NB4 (cell line): ENCODE measurements at places on chromosomes 4 and X.
A peak's percentile ranks its signal among the peaks of the same experiment; 100 is the strongest.

DNA sequence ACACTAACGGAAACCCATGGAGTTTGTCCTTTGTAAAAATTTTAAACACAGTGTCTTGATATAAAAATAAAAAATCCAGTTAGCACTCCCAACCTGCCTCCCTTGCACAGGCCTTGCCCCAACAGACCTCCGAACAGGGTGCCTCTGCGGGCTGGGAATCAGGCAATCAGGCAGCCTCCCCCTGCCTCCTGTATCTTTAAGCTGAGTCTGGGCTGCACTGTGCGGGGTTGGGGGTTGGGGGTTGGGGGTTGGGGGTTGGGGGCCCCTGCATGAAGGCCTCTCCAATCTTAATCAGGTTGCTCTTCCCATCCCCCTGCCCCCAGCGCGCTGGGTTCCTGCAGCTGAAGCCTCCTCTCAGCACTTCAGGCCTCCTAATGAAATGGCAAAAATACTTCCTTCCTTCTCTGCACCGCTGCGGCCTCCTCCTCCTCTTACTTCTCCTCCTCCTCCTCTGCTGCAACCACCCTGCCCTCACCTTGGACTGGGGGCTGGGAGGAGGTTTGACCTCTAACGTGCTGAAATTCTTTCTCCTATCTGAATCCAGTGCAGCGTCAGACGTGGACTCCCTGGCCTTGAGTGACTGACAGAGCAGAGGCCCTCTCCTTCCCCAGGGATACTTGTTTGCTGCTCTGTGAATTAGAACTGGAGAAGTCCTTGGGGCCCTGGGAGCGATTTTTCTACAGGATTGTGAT, 26.6 kb downstream of the NLGN3 start:
- peak; percentile 91 for DNase-seq

DNA sequence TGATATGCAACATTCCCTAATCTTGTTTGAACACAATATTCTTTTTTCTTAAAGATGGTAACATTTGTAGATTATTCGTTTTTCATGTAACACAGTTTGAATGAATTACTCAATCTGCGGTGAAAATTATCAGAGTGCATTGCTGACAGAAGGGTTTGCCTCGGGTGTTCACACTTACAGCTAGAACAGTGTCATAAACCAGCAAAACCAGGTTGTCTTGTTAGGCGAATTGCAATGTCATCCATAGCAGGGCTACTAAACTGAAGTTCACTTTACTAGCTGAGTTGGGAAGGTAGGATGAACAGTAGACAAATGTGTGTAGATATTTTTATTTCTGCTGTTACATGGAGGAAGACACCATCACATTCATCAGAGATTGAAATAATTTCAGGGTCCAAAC, 98.9 kb downstream of the SLC39A8 start:
- no peak for DNase-seq

DNA sequence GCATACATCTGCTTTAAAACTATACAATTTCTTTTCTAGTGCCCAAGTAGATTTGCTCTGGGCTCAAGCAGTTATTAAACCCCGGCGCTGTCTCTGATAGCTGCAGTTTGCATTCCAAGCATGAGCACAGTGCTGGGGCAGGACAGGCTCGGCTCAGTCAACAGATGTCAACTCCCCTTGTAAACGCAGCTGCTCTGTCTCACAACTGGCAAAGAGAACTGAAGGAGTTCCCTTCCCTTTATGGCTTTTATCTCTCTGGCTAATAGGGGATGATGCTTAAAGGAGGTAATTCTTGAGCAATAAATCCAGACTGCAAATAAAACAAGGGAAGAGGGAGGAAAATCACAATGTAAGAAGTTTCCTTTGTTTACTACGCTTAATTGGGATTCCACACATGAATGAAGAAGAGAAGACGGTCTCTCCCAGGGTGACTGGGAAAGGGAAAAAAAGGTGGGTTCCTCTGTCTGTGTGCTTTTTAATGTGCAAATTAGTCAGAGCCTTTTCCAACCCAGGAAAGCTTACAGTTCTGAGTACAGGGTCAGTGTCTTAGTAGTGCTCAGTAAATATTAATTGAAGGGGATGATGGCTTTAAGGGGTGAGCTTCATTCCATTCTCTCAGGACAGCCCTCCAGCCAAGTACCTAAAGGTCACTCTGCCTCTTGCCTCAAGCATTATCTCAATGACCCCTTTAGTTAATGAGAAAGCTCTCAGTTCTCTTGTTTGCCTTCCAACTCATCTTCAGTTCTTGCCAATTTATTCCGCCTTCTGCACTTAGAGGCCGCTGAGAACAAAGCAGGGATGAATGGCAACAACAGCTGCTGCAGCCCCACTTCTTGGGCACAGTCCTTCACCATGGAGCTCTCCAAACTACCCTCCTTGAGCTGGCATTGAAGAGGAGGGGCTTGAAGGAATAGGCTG, 155.7 kb upstream of the JADE1 start:
- DNase-seq = no peak

GRCh38 chrX:104668550-104668949, 102.6 kb downstream of the IL1RAPL2 start:
- DNase-seq = peak; percentile 16

DNA sequence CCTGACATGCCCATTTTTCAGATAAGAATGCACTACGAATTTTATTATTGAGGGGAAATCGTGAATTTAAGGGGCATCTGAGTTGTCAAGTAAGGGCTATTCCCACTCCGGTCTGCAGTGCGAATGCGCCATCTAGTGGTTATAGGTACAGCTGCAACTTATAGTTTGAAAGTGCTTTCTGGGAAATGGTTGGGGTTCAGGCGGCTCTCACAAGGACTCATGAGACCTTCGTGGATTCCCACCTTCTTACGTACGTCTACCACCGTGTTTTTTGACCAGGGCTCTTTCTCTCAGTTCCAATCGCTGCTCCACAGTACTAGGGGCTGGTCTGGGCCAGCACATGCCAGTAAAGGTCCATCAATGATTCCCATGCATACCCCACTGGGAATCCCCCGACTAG, 12.3 kb downstream of the MSL3 start:
- peak; percentile 67 for DNase-seq

- no peak for DNase-seq
Measured at GRCh38 chr4:142983065-142983464, 137.0 kb upstream of the INPP4B start.

DNA sequence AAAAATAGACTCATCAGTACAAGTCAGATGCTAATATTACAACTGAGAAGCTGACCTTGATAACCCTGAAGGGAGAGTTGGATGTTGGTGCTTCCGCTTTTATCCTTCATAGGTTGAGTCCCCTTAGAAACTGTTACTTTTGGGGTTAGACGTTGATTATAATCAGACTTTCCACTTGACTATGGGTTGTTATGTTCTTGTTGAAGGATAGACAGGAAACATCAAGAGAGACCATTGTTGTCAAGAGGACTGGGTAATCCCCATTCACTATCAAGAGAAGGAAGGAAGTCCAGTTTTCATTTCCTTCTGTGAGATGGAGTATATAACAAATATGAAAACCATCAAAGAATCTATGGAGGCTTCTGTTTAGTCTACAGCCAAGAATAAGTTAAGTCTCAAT, 229.9 kb upstream of the AFF2 start:
- DNase-seq = peak; percentile 18

- no peak for DNase-seq
Measured at GRCh38 chrX:24125028-24125612, 24.4 kb upstream of the ZFX start.

GRCh38 chr4:74098427-74098994, 484 bp downstream of the CXCL2 start:
- peak; percentile 26 for DNase-seq

DNA sequence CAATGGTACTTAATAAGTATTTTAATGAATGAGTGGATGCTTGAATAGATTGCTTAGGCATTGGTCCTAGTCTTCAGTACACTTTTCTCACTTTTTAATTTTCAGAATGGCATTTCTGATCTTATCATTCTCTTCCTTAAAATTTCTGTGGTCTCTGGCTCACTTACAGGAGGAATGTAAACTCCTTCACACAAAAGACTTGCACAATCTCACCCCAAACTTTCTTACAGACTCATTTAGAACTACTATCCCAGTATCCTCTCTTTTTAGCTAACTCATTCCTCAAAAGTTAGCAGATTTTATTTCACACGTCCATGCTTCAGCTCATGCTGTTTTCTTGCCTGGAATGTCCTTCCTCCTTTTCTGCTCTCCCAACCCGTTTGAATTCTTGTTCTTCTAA, 350.1 kb downstream of the GRXCR1 start:
- no peak for DNase-seq

GRCh38 chr4:77025643-77026321, 50.0 kb downstream of the CCNI start:
- no peak for DNase-seq

DNA sequence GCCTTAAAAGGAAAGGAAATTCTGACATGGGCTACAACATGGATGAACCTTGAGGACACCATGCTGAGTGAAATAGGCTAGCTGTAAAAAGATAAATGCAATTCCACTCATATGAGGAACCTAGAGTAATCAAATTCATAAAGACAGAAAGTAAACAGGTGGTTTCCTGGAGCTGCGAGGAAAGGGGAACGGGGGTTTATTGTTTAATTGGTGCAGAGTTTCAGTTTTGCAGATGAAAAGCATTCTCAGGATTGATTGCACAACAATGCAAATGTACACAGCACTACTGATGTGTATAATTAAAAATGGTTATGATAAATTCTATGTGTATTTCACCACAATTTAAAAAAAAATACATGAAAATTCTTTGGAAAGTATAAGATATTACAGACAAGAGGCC, 24.0 kb downstream of the PLRG1 start:
- DNase-seq = peak; percentile 3

DNA sequence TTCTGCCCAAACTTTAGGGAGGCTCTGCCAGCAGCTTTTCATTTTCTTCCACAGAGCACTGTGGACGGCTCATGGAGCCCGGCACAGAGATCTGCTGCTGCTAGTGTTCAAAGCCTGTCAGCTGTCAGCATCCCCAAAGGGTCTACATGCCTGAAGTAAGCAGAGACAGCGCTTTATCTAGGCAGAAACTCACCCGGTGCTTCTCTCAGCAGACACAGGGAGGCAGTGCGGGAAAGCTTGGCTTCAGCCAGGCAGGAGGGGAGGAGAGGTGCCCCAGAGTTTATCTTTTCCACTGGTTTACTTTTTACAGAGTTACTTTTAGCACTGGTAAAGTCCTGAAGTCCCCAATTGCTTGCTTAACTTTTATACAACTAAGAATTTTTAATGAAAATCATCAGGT, 339.3 kb downstream of the NKX6-1 start:
- peak; percentile 4 for DNase-seq

GRCh38 chr4:184763150-184763780, 29.4 kb upstream of the CENPU start:
- DNase-seq = no peak

DNA sequence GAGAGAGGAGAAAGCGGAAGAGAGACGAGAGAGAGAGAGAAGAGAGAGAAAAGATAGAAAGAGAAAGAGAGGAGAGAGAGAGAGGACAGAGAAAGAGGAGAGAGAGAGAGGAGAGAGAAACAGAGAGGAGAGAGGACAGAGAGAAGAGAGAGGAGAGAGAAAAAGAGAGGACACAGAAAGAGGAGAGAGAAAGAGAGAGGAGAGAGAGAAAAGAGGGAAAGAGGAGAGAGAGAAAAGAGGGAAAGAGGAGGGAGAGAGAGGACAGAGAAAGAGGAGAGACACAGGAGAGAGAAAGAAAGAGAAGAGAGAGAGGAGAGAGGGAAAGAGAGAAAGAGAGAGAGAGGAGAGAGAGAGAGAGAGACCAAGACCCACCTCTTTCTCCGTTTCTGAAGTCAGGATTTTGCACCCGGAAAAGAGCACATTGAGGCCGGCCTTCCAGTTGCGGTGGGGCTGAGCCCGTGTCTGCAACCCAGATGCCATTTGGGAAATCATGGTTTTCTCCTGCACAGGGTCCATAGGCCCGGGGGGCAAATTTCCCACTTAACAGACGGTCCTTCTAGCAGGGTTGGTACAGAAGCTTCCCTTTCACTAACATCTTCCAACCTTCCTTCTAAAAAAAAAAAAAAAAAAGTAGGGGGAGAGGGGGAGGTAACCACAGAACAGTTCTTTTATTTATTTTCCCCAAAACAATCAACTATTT, 60.9 kb downstream of the CRLF2 start:
- no peak for DNase-seq

GRCh38 chrX:63738696-63739095, 46.3 kb downstream of the ARHGEF9 start:
- DNase-seq = no peak

GRCh38 chrX:17025621-17026302, 79.3 kb downstream of the REPS2 start:
- DNase-seq = no peak

- no peak for DNase-seq
Measured at GRCh38 chr4:119329835-119330620, 8.1 kb upstream of the FABP2 start.

DNA sequence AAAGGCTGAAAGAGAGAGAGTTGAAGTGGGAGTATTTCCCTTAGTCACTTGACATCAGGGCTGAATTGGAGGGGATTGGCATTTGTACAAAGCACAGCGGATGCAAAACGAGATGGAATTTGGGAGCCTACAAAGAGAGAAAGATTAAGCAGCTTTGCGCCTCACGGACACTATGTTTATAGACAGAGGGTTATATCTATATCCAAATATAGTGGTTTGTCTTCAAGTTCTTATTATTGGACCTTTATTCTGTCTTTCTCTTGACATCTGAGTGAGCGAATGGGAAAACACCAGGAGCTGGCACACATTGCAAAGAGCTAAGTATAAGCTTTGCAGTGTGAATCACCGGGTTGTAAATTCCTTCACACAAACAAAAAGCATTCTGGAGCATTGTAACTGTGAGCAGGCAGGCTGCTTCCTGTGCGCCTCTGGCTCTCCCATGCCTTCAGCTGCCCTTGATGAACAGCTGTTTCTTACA, 500.2 kb downstream of the STIM2 start:
- no peak for DNase-seq

DNA sequence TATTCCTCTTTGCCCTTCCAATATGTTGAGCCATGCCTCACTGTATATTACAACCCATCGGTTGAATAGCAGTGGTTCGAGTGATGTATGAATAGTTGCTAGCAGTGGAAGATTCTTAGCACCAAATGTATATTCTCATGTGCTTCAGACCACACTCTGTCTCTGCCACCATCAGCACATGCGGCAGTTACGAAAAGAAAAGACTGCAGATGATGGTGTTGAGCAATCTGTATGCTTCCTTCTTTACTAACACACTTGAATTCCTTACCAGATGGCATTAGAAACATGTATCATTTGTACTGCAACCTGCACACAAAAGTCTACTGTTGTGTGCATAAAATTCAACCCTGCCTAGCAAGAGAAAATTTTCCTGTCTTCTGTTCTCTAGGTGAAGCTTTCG, 214.6 kb downstream of the ENOX2 start:
- DNase-seq = peak; percentile 65

GRCh38 chr4:70908993-70909556, 6.9 kb downstream of the MOB1B start:
- no peak for DNase-seq

DNA sequence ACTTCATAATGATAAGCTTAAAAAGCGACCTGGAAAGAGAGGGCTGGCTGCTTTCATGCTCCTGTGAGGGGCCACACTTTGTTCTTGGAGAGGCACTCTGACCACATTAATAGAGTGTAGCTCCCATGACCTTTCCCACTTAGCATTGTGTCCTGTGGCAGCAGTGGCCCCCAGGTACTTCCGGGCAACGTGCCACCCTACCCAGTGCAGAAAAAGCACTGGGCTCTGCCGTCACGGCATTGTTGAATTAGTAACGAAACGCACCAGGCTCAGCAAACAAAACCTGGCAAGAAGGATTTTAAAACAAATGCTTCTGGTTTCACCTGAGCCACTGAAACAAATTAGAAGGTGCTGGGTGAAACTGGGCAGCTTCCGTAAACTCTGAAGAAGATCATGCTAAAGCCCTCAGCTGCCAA, 5.4 kb upstream of the SORBS2 start:
- no peak for DNase-seq
